ENCODE measurements at places on chromosomes 1 and 21.

DNA sequence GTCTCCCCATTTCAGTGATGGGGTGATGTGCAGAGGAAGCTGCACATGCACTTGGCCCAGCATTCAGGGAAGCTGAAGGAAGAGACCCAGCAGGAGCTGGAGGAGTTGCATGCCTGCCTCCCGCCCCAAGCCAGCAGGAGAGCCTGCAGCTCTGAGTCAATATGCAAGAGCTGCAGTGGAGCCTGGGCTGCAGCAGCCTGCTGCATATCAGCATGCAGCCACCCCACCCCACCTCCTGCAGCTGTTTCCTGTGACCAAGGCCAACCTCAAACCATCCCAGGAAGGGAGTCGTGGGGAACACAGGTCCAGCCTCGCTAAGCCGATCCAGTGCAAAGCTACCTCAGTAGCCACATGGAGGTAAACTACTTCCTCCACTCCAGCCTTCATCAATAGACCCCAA, 18.9 kb downstream of the AGT start:
- no peak for DNase-seq

DNA sequence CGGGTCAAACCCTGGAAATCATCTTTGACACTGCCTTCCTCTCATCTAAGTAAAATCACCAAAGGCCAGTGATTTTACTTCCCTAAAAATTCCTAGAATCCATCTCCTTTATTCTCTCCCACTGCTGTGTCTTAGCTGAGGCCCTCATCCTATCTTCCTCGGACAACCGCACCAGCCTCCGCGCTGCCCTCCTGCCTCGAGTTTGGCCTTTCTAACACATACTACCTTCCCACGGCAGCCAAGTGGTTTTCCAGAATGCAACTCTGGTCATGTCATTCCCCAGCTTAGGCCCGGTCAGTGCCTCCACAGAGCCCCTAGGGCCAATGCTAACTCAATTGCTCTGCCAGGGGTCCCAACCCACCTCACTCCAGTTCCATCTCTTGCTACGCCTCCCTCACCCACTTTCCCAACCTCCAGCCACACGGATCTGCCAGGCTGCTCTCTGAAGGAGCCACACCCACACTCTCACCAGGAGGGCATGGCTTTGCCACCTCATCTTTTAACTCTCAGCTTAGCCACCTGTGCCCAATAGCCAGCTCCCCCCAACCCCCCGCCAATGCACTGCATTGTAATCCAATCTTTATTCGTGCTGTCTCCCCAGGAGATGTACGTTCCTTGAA, 6.8 kb downstream of the TMEM9 start:
- no peak for DNase-seq

GRCh38 chr1:100452641-100453040, 85.3 kb upstream of the GPR88 start:
- DNase-seq = no peak

DNA sequence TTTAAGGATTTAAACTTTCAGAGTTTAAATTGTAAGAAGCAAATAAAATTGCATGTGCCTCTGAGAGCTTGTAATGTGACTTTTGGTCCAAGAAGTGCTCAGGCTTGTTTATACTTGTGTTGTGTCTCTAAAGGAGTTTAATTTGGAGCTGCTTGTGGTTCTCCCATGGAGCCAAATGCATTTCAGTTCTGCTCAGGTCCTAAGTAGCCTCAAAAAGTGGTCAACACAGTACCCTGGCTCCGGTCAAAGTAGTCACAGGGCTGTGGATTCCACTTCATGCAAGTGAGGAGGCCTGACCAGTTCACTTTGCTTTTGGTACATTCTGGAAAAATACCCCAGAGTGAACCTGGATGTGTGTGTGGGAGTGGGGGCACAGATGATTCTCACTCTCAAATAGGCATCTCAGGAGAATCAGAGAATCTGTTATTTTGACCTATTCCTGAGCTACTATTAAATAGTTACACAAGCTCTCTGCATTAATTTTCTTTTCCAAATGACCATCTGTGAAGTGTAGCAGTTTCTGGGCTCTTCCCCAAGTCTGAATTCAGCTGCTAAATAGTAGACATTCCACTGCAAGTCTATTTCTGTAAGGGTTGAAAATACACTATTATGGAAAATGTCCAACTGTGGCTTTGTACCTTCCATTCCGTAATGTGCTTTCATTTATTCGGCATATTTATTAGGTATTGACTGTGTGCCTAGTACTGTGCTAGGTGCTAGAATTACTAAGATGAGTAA, 31.7 kb upstream of the AGO1 start:
- no peak for DNase-seq

DNA sequence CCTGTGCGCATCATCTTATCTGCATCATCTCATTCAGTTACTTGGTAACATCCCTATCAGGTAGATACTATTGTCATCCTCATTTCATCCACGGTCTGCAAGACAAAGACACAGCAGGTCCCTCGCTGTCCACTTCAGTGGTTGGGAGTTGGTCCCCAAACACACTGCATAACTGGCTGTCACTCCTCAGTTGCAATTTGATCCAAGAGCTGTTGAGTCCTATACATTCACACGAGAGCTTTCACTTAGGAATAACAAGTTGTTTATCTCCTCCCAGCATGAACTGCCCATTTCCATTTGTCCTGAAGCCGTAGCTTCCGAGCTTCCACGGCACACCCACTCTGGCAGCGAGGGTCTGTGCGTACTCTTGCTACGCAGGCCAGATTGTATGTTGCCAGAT, 472.0 kb downstream of the CAMTA1 start:
- no peak for DNase-seq

DNA sequence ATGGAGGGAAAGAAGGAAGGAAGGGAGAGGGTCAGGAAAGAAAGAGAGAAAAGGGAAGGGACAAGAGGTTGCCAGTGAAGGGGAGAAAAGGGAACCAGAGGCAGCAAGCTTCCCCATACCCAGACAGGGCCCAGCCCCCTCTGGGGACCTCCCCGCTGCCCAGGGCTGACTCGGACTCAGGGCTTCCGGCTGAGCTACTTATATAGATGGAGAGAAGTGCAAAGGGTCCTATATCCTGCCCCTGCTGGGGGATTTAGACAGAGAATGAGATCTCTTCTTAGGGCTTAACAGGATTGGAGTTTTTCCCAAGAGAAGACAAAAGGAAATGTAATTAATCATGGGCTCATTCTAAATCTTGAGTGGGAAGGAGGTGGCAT, at the start of gene ETV3L:
Gene ETV3L, minus strand, starts transcription at position 176 of the 377 bp plus-strand sequence. CDS start 285 bp downstream, outside the sequence.
- DNase-seq = no peak

DNA sequence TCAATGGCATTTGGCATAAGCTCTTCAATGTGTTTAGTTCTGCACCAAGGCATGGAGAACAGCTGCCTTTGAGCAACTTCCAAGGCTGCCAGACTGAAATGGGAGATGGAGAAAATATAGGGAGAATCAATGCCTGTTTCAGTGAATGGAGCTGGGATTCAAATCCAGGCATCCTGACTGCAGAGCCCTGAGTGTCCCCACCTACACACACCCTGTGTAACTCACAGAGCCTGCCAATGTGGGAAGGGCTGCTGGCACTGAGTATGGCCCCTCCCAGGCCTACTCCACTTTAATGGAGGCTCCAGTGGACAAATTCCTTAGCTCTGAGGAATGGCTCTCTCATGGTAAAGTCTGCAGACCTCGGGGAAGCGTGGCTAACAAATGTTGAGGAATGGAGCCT, 145.6 kb upstream of the TNR start:
- DNase-seq = no peak

GRCh38 chr1:225613006-225613405, 39.9 kb downstream of the ENAH start:
- DNase-seq = no peak

DNA sequence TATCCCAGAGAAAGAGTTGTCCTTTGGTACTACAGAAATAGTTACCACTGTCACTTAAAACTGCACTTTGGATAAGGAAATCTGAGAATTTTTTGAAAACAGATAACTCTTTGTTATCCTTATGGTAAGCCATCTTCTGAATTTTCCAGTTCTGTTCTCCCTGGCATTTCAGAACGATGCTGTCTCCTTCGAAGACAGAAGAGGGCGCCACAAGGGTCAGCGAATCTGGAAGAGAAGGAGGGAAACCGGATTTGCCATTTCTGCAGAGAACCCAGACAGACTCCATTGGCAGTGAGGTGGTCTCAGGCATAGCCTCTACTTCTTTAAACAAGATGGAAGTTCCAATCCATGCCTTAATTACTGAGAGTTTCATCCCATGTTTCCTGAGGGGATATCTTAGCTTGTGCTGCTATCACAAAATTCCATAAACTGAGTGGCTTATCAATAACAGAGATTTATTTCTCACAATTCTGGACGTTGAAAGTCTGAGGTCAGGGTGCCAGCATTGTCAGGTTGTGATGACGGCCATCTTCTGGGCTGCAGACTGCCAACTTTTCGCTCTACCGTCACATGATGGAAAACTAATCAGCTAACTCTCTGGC, 6.4 kb downstream of the FCRL2 start:
- DNase-seq = no peak

DNA sequence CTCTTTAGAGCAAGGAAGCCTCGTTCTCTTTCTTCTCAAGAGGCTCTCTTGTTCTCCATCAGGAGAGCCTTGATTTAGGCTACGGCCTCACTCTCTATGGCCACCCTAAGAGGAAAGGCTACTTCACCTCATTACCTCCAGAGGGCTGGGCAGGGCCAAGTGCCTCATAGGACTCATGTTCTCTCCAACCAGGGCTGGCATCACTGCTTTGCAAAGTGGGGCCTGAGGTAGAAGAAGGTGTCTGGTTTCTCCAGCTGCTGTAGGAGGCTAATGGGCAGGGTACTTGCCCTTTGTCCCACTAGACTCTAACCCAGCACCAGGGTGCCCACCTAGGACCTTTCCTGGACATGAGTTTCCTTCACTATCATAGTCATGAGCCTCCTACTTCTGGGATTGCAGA, 2.1 kb upstream of the ATXN7L2 start:
- no peak for DNase-seq

- DNase-seq = no peak
These were observed 22.0 kb downstream of the GFI1 start for GRCh38 chr1:92464588-92465255.

DNA sequence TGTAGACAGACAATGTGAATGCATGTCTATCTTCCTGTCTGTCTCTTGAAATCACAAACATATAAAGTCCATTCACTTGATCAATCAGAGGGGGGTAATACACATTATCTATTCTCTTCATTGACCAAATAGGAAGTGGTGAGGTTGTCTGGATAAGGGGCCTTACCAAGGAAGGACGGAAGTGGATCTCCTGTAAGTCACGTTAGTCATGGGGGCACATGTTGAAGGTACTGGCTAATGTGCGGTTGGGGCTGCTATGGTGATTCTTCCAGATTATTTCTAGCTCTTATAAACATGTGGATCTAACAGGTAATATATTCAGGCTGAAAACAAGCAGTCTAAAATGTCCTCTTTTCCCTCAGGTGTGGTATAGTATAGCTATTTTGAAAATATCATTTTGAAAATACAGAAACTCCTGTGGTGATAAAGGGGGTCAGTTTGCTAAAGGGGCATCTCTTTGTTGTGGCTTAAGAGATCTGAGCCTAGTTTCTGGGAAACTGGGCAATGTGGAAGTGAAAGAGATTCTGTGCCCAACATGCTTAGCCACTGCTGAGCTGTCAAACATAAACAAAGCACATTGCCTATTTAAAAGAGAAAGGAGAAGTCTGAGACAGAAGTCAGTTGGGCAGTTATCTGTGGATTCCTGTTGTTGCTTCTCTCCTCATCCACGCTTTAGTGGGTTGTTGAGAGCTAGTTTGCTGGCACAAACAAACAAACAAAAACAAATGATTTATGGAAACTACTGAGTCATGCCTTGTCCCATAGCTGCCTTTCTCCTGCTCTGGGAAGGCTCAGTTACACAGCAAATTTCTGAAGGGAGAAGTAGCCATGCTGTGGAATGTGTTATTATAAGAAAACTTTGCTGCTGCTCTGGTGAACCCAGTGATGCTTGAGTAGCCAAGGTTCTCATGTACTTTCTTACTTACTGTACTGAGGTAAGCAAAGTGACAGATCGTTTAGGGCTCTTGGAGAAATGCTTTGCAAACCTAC, 166.9 kb downstream of the HLX start:
- no peak for DNase-seq

- DNase-seq = no peak
These were observed 10.7 kb downstream of the RAB42 start for GRCh38 chr1:28602536-28603439.

DNA sequence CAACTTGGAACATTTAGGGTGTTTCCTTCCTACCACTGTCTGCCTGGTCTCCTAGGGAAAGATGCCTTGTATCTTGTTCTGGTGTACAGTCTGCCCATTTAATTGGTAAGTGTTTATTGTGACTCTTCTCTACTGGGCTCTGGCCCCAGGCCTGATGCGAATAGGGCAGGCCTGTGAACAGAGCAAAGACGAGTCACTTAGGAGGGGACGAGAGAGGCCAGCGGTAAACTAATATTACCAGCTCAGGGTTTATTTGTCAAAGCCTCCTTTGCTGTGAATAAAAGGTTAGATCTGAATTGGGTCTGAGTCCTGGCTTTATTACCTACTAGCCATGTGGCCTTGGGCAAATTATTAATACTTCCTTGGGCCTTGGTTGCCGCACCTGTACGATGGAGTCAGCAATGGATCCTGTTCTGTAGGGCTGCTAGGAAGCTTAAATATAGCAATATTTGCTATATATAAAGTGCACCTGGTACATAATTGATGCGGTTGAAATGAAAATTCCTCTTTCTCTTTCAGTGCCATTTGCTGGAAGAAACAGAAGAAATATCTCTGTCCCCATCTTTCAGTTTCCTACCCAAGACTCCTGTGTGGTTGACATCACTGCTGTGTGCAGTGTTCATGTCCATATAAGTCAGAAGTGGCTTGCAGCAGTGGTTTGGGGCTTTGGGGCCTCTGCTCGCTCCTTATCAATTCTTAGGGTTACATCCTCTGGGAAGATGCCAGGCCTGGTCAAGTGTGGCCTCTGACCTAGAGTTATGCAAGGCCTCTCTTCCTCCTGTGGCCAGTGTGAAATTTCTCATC, 32.4 kb downstream of the MAPKAPK2 start:
- no peak for DNase-seq

GRCh38 chr1:5727871-5728643, 264.2 kb downstream of the NPHP4 start:
- no peak for DNase-seq

- no peak for DNase-seq
These were observed 153.7 kb downstream of the PDE4B start for GRCh38 chr1:65946376-65946775.

GRCh38 chr1:15522551-15522950, 1.5 kb downstream of the CASP9 start:
- DNase-seq = no peak

- DNase-seq = no peak
These were observed 68.1 kb downstream of the VWA5B1 start for GRCh38 chr1:20358761-20359263.

Measured in stimulated activated CD4-positive, alpha-beta T cell treated with anti-CD3 and anti-CD28 coated beads, TNF-alpha, amount 100 ng/mL, for 1 hour (primary cell).